ENCODE measurements at places on chromosomes 5 and 9.

GRCh38 chr9:132126680-132127236, 35.1 kb upstream of the NTNG2 start:
- no peak for DNase-seq
- H3K27me3 ChIP-seq, result peaks cover 90% of the 10 kb centered on the region
- no peak overlapping the region for H3K4me3 ChIP-seq
- no peaks in the 10 kb centered on the region for H3K4me1 ChIP-seq
- H3K36me3 ChIP-seq, result no peaks in the 10 kb centered on the region
- H3K27ac ChIP-seq, result no peak overlapping the region

DNA sequence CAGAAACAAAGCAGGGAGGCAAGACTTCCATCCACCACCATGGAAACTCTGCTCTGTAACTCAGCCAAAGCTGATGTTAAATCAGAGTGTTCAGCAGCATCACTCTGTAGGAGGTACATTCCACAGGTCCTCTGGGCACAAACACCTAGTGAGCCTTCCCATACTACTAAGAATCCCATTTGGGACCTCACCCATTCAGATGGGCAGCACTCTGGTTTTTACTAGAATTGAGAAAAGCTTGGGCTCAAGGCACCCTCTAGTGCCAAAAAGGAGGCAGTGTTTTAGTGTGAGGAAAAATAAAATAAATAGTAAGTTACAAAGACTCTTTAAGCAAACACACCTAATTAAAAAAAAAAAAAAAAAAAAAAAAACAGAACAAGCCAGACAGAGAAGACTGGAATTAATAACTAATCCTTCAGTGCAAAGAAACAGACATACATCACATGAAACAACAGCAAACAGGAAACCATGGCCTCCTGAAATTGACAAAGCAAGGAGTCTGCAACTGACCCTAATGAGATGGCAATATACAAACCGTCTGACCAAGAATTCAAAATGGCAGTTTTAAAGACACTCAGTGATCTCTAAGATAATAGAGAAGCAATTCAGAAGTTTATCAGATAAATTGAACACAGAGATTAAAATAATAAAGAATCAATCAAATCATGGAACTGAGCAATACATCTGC, 159.5 kb downstream of the GNA14 start:
- H3K4me1 ChIP-seq, result no peaks in the 10 kb centered on the region
- no peaks in the 10 kb centered on the region for H3K27me3 ChIP-seq
- no peak overlapping the region for H3K27ac ChIP-seq
- H3K36me3 ChIP-seq, result no peaks in the 10 kb centered on the region
- no peak for DNase-seq

- no peaks in the 10 kb centered on the region for H3K4me1 ChIP-seq
- H3K4me3 ChIP-seq, result no peak overlapping the region
- no peak for DNase-seq
- no peak overlapping the region for H3K27ac ChIP-seq
- H3K27me3 ChIP-seq, result no peaks in the 10 kb centered on the region
These were observed 331.3 kb upstream of the KIF2A start for GRCh38 chr5:61974680-61975079.

DNA sequence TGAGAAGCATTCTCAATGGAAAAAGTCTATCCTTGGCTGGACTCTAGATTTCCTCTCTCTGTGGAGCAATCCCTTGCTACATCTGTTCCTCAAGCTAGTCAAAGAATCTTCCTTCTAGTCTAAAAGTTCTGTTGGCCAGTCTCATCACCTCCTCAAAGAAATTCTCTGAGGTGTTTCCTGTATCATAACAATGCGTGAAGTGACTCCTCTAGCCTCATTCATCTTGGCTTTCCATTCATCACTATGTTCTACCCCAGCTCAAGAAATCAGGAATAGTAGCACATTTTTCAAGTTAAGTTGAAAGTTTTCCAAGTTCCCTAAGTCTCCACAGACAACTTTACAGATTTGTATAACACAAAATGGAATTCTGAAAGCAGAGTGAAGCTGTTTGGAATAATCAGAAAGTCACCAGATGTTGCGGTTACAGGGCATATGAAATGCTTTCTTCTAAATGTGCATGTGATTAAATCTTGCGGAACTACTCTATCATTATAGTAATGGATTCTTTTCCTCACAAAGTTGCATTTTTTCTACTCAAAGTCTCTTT, 176.6 kb upstream of the FREM1 start:
- no peak overlapping the region for H3K4me3 ChIP-seq
- peaks cover 15% of the 10 kb centered on the region for H3K4me1 ChIP-seq
- H3K27ac ChIP-seq, result no peak overlapping the region
- no peak for DNase-seq
- H3K36me3 ChIP-seq, result no peaks in the 10 kb centered on the region

GRCh38 chr5:120463991-120464626, at the start of gene PRR16:
Gene PRR16, plus strand, starts transcription at chr5:120464300.
- peak within 1 kb of the TSS; percentile 45 for H3K27ac ChIP-seq
- no peaks in the 10 kb centered on the region for H3K36me3 ChIP-seq
- H3K4me1 ChIP-seq, result peaks cover 15% of the 10 kb centered on the region
- H3K27me3 ChIP-seq, result peaks cover 21% of the 10 kb centered on the region
- peak within 1 kb of the TSS; percentile 61 for H3K4me3 ChIP-seq
- DNase-seq, result peak; percentile 28

GRCh38 chr5:168858994-168859393, 279.8 kb upstream of the PANK3 start:
- H3K36me3 ChIP-seq, result no peaks in the 10 kb centered on the region
- H3K27me3 ChIP-seq, result no peaks in the 10 kb centered on the region
- no peak for DNase-seq

DNA sequence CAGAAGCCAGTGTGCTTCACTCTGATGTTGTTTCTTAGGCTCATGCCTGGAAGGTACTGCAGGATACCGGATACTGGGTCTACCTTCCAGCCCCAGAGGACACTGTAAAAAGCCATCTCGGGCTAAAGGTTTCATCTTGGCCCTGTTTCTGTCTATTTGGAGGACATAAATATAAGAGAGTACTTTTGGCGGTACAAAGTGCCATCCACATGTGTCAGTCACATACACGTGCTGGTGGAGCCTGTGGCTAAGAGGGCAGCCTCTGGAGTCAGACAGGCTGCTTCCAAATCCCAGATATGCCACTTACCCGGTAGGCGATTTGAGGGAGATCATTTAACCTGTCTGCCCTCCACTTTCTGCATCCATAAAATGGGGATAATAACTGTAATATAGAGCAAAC, 160.4 kb downstream of the NR3C1 start:
- no peak for DNase-seq
- no peaks in the 10 kb centered on the region for H3K36me3 ChIP-seq
- H3K27ac ChIP-seq, result no peak overlapping the region
- no peak overlapping the region for H3K4me3 ChIP-seq

DNA sequence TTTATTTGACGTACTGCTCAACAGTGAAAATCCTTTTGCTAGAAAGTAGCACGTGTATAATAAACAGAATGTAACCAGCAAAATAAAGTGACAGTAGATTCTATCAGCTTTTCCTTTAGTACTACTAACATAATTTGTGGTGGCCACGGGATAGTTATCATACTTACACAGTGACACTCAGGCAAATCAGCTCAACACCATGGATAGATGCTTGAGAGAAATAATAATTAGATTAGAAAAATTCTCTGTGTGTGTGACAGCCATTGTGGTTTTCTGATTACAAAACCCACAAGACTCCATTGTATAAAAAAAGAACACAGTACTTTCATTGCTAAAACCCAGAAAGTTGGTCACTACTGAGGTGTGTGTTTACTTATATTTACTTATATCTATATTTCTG, 101.1 kb downstream of the MUSK start:
- no peak for DNase-seq
- no peaks in the 10 kb centered on the region for H3K4me1 ChIP-seq
- no peaks in the 10 kb centered on the region for H3K36me3 ChIP-seq
- H3K27me3 ChIP-seq, result no peaks in the 10 kb centered on the region
- H3K4me3 ChIP-seq, result no peak overlapping the region
- no peak overlapping the region for H3K27ac ChIP-seq

- H3K36me3 ChIP-seq, result no peaks in the 10 kb centered on the region
- H3K4me1 ChIP-seq, result no peaks in the 10 kb centered on the region
- H3K4me3 ChIP-seq, result no peak overlapping the region
- H3K27ac ChIP-seq, result no peak overlapping the region
These were observed 46.5 kb downstream of the SVEP1 start for GRCh38 chr9:110532908-110533665.

DNA sequence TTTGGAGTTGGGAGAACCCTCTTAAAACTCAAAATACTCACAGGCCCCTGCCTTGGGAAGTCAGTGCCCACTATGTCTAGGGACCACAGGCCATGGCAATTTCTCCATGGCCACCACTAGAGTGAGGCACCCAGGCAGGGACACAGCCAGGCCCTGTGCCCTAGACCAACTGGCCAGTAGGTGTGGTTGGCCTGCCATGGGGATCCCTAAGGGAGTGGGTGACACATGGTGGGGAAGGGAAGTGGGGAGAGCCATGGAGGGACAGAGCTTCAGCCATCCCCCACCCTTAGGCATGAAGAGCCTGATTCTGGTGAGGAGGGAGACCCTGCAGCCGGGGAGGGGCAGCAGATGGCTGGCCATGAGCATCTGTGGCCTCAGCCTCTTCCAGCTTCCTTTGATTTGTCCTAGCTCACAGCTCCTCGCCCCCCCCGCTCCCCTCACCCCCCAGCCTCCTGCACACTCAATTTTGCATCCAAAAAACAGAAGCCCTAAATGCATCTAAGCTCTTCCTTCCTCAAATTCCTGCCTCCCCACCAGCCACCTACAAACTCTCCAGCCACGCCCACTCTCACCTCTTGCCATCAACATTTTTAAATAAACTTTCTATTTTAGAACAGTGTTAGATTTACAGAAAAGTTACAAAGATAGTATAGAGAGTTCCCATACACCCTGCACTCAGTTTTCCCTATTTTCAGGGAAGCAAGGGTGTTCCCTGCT, 1.6 kb upstream of the DBN1 start:
- H3K27ac ChIP-seq, result peak overlapping the region; percentile 88
- peaks cover 50% of the 10 kb centered on the region for H3K4me1 ChIP-seq
- H3K36me3 ChIP-seq, result no peaks in the 10 kb centered on the region
- H3K4me3 ChIP-seq, result no peak overlapping the region
- H3K27me3 ChIP-seq, result no peaks in the 10 kb centered on the region

DNA sequence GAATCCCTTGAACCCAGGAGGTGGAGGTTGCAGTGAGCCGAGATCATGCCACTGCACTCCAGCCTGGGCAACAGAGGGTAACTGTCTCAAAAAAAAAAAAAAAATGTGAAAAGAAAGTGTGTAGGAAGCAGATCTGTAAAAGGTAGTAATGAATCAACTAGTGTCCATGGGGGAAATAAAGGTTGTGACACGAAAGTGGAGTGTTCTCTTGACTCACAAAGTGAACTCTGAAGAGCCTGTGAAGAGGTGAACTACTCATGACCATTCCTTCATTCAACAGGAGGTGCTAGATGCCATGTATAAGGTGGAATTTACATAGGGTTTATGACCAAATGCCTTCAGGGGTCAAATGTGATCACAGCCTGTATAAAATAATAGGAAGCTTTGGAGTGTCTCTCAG, 12.8 kb downstream of the IQGAP2 start:
- no peak for DNase-seq
- H3K4me3 ChIP-seq, result no peak overlapping the region
- no peak overlapping the region for H3K27ac ChIP-seq
- peaks cover 33% of the 10 kb centered on the region for H3K4me1 ChIP-seq
- H3K27me3 ChIP-seq, result no peaks in the 10 kb centered on the region

DNA sequence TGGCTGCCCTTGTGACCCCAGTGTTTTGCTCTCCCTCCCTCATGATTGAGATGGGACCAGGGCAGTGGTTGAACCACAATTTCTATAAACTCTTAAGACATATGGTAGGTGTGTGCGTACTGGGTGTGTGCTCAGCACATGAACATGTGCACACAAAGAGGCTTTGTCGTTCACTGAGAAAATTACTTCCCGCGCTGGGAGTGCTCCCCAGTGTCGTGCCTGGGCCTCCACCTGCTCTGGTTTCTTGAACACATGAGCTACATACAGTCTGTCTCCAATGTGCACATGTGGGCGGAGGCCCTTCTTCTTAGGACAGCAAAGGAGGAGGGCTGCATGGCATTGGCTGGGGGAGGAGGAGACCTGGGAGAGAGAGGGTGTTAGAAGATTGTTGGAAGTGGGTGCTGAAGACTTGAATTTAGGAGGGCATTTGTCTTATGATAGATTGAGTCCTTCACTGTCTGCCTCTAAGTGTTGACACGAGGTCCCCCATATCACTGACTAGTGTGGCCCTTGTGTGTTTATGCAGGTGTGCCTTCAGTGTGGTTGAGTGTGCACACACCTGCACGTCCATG, 170.0 kb downstream of the CACNA1B start:
- DNase-seq, result peak; percentile 17
- H3K36me3 ChIP-seq, result no peaks in the 10 kb centered on the region
- no peak overlapping the region for H3K27ac ChIP-seq
- no peak overlapping the region for H3K4me3 ChIP-seq
- H3K27me3 ChIP-seq, result peaks cover 7% of the 10 kb centered on the region

GRCh38 chr5:111215971-111216370, 8.2 kb upstream of the CAMK4 start:
- H3K36me3 ChIP-seq, result no peaks in the 10 kb centered on the region
- H3K27me3 ChIP-seq, result no peaks in the 10 kb centered on the region
- H3K4me3 ChIP-seq, result no peak overlapping the region
- H3K27ac ChIP-seq, result no peak overlapping the region
- no peak for DNase-seq
- no peaks in the 10 kb centered on the region for H3K4me1 ChIP-seq

- no peaks in the 10 kb centered on the region for H3K36me3 ChIP-seq
- DNase-seq, result no peak
- H3K4me3 ChIP-seq, result no peak overlapping the region
These were observed 21.3 kb downstream of the HMCN2 start for GRCh38 chr9:130286781-130287428.

GRCh38 chr5:154296525-154297159, 106.1 kb downstream of the GALNT10 start:
- DNase-seq, result peak; percentile 79
- no peak overlapping the region for H3K4me3 ChIP-seq
- H3K27me3 ChIP-seq, result no peaks in the 10 kb centered on the region
- peaks cover 47% of the 10 kb centered on the region for H3K4me1 ChIP-seq

DNA sequence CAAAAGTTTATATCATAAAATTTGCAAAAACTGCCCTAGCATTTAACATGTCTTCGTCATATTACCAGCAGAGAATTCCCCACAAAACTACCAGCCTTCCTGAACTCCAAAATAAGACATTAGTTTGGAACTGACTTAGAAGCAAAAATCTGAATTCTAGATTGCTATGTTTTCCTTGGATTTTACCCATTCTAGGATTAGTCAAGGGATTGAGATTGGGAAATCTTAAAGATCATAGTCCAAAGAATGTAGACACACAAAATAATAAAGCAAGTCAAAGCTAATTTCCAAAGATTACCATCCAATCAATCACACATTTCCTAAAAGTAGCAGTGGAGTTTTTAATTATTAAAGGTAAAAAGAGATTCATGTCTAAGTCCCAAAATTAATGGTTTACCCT, 138.2 kb downstream of the NFIB start:
- H3K4me3 ChIP-seq, result no peak overlapping the region
- H3K27me3 ChIP-seq, result no peaks in the 10 kb centered on the region
- no peak overlapping the region for H3K27ac ChIP-seq
- no peak for DNase-seq

DNA sequence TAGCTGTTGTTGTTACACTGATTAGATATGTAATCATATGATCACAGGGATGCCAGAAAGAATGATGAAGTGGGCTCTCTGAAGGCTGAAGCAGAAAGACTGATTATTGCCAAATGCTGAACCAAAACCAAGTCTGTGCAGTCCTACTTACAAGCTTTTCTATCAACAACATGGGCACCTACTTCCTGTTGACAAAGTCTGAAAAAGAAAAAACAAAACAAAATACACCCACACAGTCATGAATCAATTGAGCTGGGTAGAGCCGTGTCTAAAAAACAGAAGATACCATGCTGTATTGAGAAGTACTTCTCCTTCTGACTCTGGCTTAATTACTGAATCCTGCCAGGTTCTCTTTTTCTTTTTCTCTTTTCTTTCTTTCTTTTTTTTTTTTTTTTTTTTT, 363.4 kb downstream of the RAB3C start:
- H3K27ac ChIP-seq, result no peak overlapping the region
- no peaks in the 10 kb centered on the region for H3K27me3 ChIP-seq
- no peak for DNase-seq
- no peak overlapping the region for H3K4me3 ChIP-seq
- no peaks in the 10 kb centered on the region for H3K4me1 ChIP-seq

Measured in stomach (tissue), 19 donors.